ENCODE measurements at places on chromosomes 2 and 18. TPM values are rescaled to one million over a fixed set of nuclear protein-coding genes. Genes with fewer than 3 reads are reported as not detected.

DNA sequence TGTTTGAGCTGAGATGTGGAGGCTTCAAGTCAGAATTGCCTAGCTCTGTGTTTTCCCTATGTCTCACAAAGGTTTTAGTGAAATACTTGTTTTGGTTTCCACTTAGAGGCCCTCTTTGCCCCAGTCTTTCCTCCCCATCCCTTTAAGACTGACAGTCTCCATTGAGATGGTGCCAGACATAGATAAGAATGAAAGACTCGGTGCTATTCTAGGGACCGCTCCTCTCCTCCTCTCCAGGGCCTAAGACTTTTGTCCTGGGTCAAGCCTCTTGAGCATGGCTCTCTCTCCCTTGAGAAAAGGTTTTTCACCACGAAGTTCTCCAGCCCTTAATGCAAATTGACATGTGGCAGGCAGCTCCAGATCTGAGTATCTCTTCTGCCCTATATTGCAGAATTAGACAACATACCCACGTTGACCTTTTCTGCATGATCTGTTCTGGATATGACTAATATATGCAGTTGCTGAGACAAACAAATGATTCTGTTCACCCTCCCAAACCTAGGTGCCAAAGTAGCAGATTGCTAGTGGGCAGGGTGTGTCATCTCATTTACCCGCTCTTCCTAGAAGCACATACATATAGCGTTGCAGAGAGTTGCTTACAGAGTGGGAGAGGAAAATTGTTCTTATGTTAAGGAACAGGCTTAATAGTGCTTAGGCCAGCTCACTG, 47.5 kb upstream of the ACSL3 start:
- no peaks in the 10 kb centered on the region for H3K27me3 ChIP-seq
- H3K27ac ChIP-seq = peak overlapping the region; percentile 89
- DNase-seq = peak; percentile 34
- no peaks in the 10 kb centered on the region for H3K36me3 ChIP-seq
- no peak overlapping the region for H3K4me3 ChIP-seq

DNA sequence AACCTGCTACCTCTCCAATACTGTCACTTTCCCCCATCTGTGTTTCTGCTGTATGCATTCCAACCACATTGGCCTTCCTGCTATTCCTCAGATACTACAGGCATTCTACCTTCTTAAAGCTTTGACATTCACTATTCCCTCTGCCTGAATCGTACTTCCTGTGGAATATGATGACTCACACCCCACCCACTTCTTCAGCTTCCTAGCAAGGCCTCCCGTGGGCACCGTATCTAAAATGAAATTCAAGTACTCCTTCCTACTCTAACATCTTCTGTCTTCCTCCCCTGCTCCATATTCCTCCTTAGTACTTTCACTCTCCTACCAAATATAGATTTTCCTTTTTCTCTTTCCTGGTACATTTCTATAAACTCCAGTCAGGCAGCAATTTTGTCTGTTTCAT, 710.4 kb downstream of the RNF144A start:
- no peak for DNase-seq
- H3K27me3 ChIP-seq = no peaks in the 10 kb centered on the region
- H3K4me1 ChIP-seq = peaks cover 5% of the 10 kb centered on the region
- no peaks in the 10 kb centered on the region for H3K36me3 ChIP-seq
- no peak overlapping the region for H3K27ac ChIP-seq

DNA sequence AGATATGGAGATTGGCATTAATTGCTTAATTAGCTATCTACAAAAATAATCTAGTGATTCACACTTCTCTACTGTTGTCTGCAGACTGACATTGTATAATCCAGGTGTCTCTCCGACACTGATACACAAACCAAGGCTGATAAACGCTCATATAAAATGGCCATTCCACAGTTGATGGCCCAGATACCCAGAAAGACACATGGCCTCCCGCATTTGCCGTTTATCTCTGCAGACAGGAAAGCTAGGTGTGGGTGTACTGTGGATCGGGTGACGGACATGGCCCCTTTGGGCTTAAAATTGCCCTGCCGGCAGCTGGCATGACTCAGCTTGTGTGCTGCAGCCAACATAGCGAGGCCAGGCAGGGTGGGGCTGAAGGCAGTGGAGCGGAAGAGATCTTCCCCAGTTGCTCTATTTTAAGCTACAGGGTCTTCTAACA, 18.5 kb downstream of the PMAIP1 start:
- peaks cover 17% of the 10 kb centered on the region for H3K27me3 ChIP-seq
- peaks cover 21% of the 10 kb centered on the region for H3K4me1 ChIP-seq
- H3K36me3 ChIP-seq = no peaks in the 10 kb centered on the region
- peak overlapping the region; percentile 16 for H3K4me3 ChIP-seq

DNA sequence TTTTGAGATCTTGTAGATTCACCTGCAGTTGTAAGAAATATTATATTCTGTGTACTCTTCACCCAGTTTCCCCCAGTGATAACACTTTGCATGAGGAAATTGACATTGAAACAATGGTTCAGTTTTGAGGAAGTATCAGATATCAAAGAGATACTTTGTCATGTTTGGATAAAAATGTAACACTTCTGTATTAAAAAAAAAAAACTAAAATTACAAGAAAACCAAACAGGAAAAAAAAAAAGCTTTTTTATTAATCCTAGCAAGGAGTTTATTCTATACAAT, 204.0 kb downstream of the ARL4C start:
- no peak for DNase-seq
- H3K27me3 ChIP-seq = no peaks in the 10 kb centered on the region
- H3K4me1 ChIP-seq = peaks cover 78% of the 10 kb centered on the region
- peak overlapping the region; percentile 55 for H3K4me3 ChIP-seq

DNA sequence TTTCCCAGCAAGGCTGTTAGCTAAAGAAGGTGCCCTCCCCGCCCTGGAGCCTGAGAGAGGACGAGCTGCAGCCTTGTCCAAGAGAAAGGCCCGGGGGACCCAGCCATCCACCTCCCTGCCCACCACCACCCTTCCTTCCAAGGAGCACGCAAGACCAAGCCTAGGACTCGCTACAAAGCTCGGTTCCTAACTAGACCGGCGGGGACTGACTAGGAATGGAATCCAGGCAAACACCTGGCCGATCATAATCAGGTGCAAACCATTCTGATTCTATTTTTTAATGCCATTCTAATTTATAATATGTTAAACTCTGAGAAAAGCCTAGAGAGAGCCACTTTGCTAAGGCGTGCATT, 19.7 kb upstream of the TUBB6 start:
- no peak for DNase-seq
- H3K27ac ChIP-seq = no peak overlapping the region
- H3K4me1 ChIP-seq = peaks cover 4% of the 10 kb centered on the region
- peaks cover 52% of the 10 kb centered on the region for H3K27me3 ChIP-seq
- no peak overlapping the region for H3K4me3 ChIP-seq

DNA sequence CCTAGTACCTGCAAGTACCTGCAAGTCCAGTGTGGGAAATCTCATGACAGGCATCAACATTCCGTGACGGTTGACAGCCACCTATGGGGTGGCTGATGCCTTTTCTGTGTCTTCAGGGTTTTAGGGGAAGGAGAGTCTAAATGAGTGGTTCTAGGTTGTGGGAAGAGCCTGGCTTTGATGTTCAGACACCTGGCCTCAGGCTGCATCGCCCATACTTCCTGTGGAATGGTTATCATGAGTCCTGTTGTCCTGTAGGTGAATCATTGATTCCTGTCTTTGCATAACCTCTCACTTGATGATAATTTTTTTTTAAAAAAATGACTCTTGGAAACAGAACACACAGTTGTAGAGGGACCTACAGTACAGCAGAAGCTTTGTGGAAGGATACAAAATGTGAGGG, 108.9 kb downstream of the NEDD4L start:
- no peak overlapping the region for H3K4me3 ChIP-seq
- DNase-seq = no peak
- H3K27me3 ChIP-seq = no peaks in the 10 kb centered on the region
- no peaks in the 10 kb centered on the region for H3K36me3 ChIP-seq
- H3K27ac ChIP-seq = no peak overlapping the region

DNA sequence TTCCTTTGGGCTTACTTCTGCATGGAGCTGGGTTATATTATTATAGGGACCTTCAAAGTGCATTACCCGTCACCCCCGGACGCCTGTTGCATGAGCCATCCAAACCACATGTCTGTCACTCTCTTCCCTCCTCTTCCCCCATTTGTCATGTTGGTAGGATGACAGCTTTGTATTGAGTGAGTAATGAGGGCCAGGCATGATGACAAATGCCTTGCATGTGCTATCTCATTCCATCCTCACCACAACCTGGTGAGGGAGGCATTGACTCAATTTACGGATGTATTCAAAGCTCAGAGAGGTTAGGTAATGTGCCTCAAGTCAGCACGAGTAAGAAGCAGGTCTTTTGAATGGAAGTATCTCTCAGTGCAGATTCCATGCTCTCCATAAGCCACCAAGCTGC, 510.5 kb upstream of the TNP1 start:
- no peaks in the 10 kb centered on the region for H3K27me3 ChIP-seq
- H3K36me3 ChIP-seq = no peaks in the 10 kb centered on the region
- no peaks in the 10 kb centered on the region for H3K4me1 ChIP-seq
- no peak for DNase-seq

- DNase-seq = no peak
- no peak overlapping the region for H3K4me3 ChIP-seq
- H3K36me3 ChIP-seq = peaks cover 29% of the 10 kb centered on the region
- no peaks in the 10 kb centered on the region for H3K27me3 ChIP-seq
- H3K4me1 ChIP-seq = no peaks in the 10 kb centered on the region
Measured at GRCh38 chr2:10597956-10598355, 91.8 kb downstream of the NOL10 start.

GRCh38 chr2:164797627-164798026, 44.0 kb downstream of the COBLL1 start:
- H3K4me1 ChIP-seq = peaks cover 5% of the 10 kb centered on the region
- H3K27me3 ChIP-seq = peaks cover 5% of the 10 kb centered on the region
- no peak overlapping the region for H3K27ac ChIP-seq
- no peaks in the 10 kb centered on the region for H3K36me3 ChIP-seq
- no peak overlapping the region for H3K4me3 ChIP-seq

GRCh38 chr2:7191932-7192331, 274.7 kb downstream of the RNF144A start:
- no peak overlapping the region for H3K4me3 ChIP-seq
- no peaks in the 10 kb centered on the region for H3K27me3 ChIP-seq
- H3K36me3 ChIP-seq = no peaks in the 10 kb centered on the region
- H3K27ac ChIP-seq = no peak overlapping the region

GRCh38 chr2:81747481-81748070, 1443.0 kb upstream of the LRRTM1 start:
- no peaks in the 10 kb centered on the region for H3K4me1 ChIP-seq
- H3K27me3 ChIP-seq = no peaks in the 10 kb centered on the region
- H3K4me3 ChIP-seq = no peak overlapping the region
- no peak overlapping the region for H3K27ac ChIP-seq
- no peaks in the 10 kb centered on the region for H3K36me3 ChIP-seq
- no peak for DNase-seq

GRCh38 chr2:168851674-168852320, 38.4 kb downstream of the SPC25 start:
- H3K4me3 ChIP-seq = no peak overlapping the region
- DNase-seq = no peak
- no peak overlapping the region for H3K27ac ChIP-seq
- H3K36me3 ChIP-seq = peaks cover 15% of the 10 kb centered on the region

DNA sequence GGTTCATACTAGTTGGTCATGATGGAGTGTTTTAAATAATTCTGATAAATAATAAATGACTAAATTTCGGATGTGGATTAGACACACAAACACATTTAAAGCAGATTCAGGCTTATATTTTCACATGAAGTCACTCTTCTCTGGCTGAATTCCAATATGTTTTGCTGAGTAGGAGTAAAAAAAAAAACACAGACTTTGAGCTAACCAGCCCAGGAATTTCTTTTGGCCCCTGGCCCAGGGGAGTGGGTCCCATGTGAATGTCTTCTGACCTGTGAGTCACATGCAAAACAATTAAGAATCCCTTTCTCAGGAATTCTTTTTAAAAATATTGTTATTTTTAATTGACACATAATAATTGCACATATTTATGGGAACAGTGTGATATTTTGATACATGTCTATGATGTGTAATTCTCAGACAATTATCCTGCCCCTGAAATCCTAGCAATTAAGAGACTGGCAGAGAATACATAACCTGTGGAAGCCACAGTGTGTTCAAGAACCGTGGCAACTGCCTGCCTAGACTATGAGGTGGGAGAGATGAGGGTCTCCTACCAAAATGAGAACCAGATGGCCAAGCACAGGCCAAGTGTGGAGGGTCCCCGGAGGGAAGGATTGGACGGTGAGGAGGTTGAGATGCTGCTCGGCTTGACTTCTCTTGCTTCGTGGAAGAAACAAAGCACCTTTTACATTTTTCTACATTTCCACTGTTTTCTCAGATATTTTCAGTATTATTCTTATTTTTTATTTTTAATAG, 236.4 kb downstream of the PIEZO2 start:
- H3K27me3 ChIP-seq = no peaks in the 10 kb centered on the region
- H3K27ac ChIP-seq = no peak overlapping the region
- no peaks in the 10 kb centered on the region for H3K36me3 ChIP-seq
- no peak for DNase-seq

GRCh38 chr2:190266314-190266713, 53.3 kb downstream of the HIBCH start:
- no peaks in the 10 kb centered on the region for H3K4me1 ChIP-seq
- H3K36me3 ChIP-seq = peaks cover 30% of the 10 kb centered on the region
- H3K27me3 ChIP-seq = no peaks in the 10 kb centered on the region
- H3K27ac ChIP-seq = no peak overlapping the region

DNA sequence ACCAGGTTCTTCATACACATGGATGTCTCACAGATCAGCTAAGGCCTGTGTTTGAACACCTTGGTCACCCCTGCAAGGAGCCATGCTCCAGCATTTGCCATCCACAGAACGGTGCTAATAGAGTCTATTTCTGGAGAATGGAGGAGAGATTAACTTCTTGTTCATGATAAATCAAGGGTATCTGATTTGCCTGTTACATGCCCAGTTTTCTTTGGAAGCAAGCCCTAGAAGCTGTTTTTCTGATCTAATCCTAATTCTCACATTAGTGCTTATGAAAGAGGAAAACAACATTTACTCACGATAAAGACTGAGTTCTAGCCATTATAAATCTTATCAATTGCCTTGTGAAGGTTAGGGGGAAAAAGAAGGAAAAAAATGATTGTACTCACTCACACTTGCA, 119.6 kb upstream of the DTNA start:
- DNase-seq = no peak
- no peaks in the 10 kb centered on the region for H3K36me3 ChIP-seq
- no peak overlapping the region for H3K27ac ChIP-seq
- peaks cover 3% of the 10 kb centered on the region for H3K27me3 ChIP-seq
- H3K4me1 ChIP-seq = no peaks in the 10 kb centered on the region

DNA sequence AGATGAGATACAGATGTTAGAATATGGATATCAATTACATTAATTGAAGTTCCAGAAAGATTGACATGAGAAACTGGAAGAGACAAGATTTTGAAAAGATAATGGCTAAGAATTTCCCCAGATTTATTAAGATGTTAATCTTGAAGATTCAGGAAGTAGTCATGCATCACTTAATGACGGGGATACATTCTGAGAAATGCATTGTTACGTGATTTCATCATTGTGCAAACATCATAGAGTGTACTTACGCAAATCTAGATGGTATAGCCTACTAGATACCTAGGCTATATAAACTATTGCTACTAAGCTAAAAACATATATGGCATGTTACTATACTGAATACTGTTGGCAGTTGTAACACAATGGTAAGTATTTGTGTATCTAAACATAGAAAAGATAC, 6.8 kb upstream of the CHMP3 start:
- H3K4me1 ChIP-seq = no peaks in the 10 kb centered on the region
- no peak for DNase-seq
- no peak overlapping the region for H3K4me3 ChIP-seq
- H3K27me3 ChIP-seq = no peaks in the 10 kb centered on the region
- no peaks in the 10 kb centered on the region for H3K36me3 ChIP-seq

Gene PDE11A
- 0.10 TPM for total RNA-seq

Gene RESP18
- total RNA-seq = not detected

Gene MEP1B
- not detected for total RNA-seq

Gene RGPD4
- total RNA-seq = 0.64 TPM

Gene COLEC12
- not detected for total RNA-seq

All from activated naive CD8-positive, alpha-beta T cell treated with anti-CD3 and anti-CD28 coated beads for 36 hours (primary cell).